ENCODE measurements at places on chromosomes 3 and 15.

DNA sequence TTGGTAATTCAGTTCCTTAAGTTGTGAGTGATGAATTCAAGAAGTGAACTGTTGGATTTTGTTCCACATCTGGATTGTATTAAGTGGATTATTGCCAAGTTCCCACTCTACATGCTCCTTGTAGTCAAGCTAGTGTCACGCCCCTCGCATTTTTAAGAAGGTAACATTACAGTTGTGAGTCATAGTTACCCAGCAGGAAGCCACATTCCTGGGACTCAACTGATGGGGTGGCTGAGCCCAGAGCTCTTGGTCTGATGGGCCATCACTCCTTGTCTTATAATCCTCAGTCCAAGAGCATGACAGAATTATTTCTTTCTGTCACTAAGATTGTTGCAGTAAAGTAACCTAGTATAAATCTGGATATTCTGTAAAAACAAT, 102.7 kb downstream of the PTPRG start:
- DNase-seq: peak; percentile 97

DNA sequence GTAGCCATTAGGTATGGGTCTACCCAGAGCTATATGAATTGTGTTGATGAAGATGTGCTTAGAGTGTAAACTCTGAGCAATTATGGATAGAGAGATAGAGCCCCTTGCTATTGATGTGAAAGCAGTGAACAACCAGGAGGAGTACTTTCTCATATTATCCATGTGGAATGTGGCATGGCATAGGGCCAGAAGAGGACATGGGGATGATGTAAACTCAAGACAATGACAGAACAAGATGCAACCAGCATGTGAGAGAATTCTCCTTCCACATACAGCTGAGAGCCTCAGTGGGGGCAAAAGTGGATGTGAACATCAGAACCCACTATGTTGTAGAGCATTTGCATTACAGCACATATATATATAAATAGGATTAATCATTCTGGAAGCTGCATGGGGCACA, 36.4 kb upstream of the BNC1 start:
- peak; percentile 59 for DNase-seq

GRCh38 chr3:116067326-116067725, 378.0 kb downstream of the LSAMP start:
- DNase-seq: no peak

- DNase-seq: peak; percentile 99
Measured at GRCh38 chr3:184176377-184177330, 2.0 kb downstream of the AP2M1 start.

- peak; percentile 96 for DNase-seq
Measured at GRCh38 chr15:38714309-38715072, 149.9 kb upstream of the RASGRP1 start.

- no peak for DNase-seq
Measured at GRCh38 chr15:53559364-53560277, 199.8 kb downstream of the WDR72 start.

- peak; percentile 97 for DNase-seq
Measured at GRCh38 chr3:10010878-10011465, 15.3 kb upstream of the FANCD2 start.

GRCh38 chr3:72143966-72144717, 359.2 kb upstream of the PROK2 start:
- DNase-seq: no peak

DNA sequence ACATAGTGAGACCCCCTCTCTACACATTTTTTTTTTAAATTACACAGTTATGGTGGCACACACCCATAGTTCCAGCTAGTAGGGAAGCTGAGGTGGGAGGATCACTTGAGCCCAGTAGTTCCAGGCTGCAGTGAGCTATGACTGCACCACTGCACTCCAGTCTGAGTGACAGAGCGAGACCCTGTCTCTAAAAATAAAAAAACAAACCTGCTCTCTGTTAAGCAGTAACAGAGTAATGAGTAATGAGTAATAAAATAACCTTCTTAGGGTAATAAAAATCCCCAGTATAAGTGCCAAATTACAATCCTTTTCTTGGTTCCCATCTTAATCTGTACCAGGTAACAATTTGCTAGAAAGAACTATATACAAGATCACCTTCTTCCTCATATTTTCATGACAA, 65.9 kb upstream of the PLXND1 start:
- no peak for DNase-seq

GRCh38 chr3:165855581-165855980, 18.4 kb upstream of the BCHE start:
- peak; percentile 0 for DNase-seq

- peak; percentile 95 for DNase-seq
Measured at GRCh38 chr3:16511681-16512434, 1.6 kb downstream of the RFTN1 start.

DNA sequence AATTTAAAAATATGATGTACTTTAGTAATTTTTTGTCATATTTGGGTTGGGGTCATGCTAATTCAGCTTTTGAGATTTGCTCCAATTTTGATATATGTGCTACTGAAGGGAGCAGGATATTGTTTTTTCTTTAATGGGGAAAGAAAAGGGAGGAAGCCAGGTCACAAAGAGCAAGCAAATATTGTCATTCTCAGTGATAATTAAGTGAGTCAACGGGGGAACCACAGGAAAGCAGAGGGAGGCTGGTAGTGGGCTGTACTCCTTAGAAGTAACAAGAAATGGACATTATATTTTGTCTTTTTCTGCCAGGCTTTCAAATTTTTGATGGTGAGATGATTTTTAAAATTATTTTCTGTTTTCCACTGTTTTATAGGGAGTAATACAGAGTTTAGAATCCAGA, 45.6 kb upstream of the NMD3 start:
- DNase-seq: no peak

- no peak for DNase-seq
Measured at GRCh38 chr3:158110658-158111018, 749 bp downstream of the RSRC1 start.

GRCh38 chr3:60536420-60536819, 714.8 kb downstream of the FHIT start:
- DNase-seq: no peak

DNA sequence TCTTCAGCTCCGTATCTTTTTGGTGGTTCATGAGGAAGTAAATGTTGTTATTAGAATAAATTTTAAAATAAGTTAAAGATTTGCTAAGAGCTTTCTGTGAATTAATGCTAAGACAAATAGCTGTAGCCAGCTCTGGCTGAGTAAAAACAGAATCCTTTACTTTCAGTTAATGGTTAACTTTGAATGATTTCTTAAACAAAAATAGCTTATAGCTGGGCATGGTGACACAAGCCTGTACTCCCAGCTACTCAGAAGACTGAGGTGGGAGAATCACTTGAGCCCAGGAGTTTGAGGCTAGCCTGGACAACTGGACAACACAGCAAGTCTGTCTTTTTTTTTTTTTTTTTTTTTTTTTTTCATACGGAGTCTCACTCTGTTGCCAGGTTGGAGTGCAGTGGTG, 25.0 kb downstream of the TCAIM start:
- no peak for DNase-seq

DNA sequence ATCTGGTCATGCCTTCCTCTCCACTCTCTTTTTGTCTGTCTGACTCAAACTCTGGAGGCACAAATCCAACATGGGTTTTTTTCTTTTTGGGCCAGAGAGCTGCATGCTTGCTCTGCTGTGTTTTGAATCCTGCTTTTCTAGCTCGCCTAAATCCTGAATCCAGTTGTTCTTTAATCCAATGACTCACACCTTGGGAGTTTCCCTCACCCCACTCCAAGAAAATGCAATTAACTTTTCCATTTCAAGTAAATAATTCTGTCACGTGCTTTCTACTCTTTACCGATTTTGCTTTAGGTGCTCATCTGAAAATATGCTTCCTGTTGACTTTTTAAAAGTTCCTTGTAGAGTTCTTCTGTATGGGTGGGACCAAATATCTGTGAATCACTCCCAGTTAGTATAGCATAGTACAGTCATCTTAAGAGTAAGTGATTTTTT, 47.6 kb downstream of the SLMAP start:
- peak; percentile 92 for DNase-seq

DNA sequence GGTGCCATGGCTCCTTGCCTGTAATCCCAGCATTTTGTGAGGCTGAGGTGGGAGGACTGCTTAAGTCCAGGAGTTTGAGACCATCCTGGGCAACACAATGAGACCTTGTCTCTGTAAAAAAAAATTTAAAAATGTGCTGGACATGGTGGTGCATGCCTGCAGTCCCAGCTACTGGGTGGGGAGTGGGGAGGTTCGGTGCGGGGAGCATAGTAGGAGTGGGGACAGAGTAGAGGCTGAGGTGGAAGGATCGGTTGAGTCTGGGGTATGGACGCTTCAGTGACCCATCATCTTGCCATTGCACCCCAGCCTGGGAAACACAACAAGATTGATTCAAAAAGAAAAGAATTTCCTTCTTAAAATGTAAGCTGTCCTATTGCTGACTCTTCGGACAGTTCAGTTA, 1490.0 kb upstream of the GBE1 start:
- DNase-seq: no peak

DNA sequence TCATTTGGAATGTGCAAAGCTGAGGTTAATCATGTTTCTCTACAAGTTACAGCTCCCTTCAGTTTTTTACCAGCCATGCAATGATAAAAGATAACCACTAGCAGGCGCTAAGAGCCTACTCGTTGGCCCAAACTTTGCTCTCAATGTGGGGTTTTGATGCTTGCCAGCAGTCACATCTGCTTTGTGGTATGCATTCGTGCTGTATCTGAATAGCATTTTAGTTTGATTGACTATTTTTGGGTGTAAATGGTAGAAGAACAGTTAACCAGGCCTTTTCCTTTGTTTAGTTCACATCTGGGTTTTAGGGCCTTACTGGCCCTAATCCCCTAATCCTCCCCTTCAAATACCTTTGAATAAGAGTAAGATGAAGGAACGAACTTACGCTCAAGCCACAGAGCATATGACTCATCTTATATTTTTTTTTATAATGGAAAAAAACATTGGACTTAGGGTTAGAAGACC, 4.4 kb upstream of the CLDN11 start:
- DNase-seq: peak; percentile 90

DNA sequence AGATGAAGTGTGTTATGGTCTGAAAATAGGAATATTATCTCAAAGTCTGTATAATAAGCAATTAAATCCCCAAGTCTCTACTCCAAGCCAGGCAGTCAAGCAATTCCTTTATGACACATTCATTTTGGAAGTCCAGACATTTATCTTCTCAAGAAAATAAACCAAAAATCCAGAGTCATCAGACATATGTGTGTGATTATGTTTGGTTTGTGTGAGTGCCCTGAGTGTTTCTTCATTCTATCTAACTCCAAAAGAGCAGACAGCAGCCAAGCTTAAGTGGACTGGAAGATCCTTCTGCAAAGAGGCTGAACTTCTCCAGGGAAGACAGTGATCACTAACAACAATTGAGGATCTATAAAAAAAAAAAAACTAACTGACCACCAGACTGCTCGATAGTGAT, 239.8 kb downstream of the STAG1 start:
- peak; percentile 71 for DNase-seq

DNA sequence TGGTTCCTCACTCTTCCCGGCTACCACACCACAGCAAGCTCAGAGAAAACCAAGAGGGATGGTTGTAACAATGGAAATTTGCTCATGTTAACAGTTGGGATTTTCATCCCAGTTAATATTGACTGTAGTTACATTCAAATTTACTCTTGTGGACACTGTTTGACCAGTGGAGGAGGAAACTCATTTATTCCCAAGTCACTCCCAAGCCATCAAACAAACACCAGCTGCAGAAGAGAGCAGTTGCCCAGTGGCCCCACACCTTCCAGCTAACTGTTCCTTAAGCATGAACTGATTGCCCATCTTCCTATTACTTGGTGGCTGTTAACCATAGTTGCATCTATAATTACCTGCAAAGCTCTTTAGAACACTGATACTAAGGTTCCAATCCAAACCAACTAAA, 24.1 kb upstream of the MECOM start:
- no peak for DNase-seq

- DNase-seq: no peak
Measured at GRCh38 chr15:39361497-39361896, 219.4 kb upstream of the THBS1 start.

DNA sequence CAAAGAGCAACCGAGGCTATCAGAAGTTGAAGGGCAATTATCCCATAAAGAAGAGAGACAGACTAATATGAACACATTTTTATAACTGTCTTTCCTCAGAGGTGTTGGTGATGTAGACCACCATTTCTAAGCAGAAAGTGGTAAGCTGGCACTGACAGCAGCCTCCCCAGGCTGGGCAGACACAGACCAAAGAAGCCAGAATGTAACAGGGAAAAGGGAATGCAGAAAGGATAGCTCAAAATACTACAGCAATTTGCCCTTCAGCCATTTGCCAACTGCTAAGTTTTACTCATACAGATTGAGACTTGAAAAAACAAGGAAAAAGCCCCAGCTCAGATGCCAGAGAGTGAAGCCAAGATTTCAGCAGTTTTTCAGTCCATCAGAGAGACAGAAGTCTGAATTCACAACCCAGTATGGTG, 73.5 kb upstream of the ABI3BP start:
- peak; percentile 74 for DNase-seq

DNA sequence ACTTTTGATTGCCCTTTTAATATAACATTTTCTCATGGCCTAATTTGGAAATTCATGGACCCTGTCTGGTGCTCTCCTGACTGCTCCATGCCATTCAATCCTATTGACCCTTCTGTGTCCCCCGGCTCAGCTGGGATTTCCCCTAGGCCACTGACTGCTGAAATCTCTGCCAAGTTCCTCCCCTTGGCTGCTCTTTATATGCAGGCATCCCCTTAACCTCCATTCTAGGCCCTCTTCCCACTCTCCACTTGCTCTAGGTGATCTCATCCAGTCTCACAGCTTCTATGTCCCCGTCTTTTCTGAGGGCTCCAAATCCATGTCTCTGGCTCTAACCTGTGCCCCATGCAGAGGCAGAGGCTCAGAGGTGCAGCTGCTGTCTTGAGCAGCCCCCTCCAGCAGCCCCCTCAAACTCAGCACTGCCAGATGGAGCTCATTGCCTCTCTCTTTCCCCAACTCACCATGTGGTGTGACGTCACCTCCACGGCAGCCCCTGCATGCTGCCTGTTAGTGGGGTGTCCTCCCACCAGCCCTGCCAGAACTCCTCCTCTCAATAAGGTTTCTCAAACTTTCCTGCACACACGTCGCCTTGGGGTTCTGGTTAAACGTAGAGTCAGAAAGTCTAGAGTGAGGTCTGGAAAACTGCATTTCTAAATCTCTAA, 6.6 kb downstream of the FSD2 start:
- no peak for DNase-seq

DNA sequence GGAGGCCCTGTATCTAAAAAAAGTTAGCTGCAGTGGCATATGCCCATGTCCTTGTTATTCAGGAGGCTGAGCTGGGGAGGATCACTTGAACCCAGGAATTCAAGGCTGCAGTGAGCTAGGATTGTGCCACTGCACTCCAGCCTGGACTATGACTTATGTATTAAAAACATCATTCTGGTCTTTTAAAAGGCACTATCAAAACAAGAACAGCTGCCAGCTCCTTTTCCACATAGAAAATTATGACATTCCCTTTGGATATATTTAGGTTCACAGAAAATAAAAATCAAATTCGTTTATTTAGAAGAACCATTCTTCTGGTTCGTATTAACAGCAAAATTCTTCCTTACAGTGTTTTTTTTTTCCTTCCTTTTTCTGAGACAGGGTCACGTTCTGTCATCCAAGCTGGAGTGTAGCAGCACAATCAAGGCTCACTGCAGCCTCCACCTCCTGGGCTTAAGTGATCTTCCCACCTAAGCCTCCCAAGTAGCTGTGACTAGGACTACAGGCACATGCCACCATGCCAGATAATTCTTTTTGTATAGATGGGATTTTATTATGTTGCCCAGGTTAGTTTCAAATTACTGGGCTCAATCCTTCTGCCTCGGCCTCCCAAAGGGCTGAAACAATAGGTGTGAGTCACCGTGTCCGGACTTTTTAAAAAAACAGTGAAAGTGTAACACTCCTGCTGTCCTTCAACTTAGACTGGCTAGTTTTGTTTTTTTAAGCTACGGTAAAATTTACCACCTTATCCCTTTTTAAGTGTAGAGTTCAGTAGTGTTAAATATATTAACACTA, 13.9 kb downstream of the ICE2 start:
- DNase-seq: no peak

- no peak for DNase-seq
Measured at GRCh38 chr15:101545548-101546505, 56.3 kb upstream of the PCSK6 start.

All from GM23248 (cell line).